Activated naive CD8-positive, alpha-beta T cell treated with anti-CD3 and anti-CD28 coated beads for 36 hours (primary cell): ENCODE measurements at places on chromosomes 7 and 10. TPM values are rescaled to one million over a fixed set of nuclear protein-coding genes. Genes with fewer than 3 reads are reported as not detected.

Gene SPAM1
- not detected for total RNA-seq

Gene LIPJ
- not detected for total RNA-seq

DNA sequence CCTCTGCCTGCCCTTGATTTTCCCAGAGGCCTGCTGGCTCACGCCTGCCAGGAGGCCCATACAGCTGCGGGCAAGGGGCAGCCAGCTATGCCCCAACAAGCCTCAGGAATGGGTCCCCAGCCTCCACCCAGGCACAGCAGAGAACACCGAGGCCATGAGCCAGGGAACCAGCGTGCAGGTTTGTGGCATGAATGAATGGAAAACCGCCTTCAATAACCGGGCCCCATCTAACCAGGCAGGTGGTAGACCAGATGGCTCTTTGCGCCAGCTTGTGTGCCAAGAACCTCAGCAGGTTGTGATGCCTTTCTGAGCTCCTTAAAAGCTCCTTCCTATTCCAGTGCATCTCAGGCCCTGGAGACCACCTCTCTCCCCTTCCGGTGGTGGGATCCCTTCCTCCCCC lies 50.2 kb downstream of the ELFN1 start:
- H3K4me3 ChIP-seq, result no peak overlapping the region
- no peak for DNase-seq
- no peaks in the 10 kb centered on the region for H3K36me3 ChIP-seq
- no peaks in the 10 kb centered on the region for H3K27me3 ChIP-seq
- H3K4me1 ChIP-seq, result no peaks in the 10 kb centered on the region

DNA sequence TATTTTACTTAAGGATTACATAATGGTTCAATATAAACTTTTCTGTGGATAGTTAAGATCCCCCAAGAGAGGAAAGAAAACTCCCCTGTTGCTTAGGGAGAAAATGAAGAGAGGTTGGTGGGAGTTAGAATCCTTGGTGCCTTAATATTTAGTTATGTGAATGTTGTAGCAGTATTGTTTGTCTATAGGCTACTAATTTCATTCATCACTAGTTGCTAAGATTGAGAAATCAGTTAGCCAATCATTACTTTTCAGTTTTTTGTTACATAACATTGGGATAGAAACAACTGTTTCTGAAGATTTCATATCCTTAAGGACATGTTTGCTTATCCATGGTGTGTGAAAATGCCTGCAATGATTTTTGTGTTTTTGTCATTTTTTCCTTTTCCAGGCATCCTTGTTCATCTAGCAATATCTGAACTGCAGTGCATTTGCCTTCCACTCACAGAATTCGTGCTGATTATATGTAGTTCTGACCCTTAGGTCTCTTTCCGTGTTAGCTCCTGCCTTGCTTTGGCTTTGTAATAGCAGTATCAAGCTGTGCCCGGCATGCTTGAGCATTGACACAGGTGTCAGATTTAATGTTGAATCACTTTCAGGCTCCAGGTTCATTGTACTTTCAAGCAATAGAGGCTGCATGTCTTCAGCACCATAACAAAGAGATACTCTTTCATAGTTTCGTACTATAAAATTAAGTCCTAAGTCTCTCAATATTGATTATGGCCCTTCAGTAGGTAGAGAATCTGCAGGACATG lies 85.0 kb downstream of the PODXL start:
- peaks cover 38% of the 10 kb centered on the region for H3K36me3 ChIP-seq
- no peak overlapping the region for H3K4me3 ChIP-seq
- H3K27me3 ChIP-seq, result no peaks in the 10 kb centered on the region
- DNase-seq, result no peak

GRCh38 chr10:129963641-129964501 lies at the start of gene EBF3:
Gene EBF3 (minus strand): TSS chr10:129964274. CDS start chr10:129963768, 506 bp downstream.
- peaks cover 3% of the 10 kb centered on the region for H3K36me3 ChIP-seq
- peaks cover 76% of the 10 kb centered on the region for H3K27me3 ChIP-seq
- H3K4me1 ChIP-seq, result peaks cover 27% of the 10 kb centered on the region
- DNase-seq, result peak; percentile 71

DNA sequence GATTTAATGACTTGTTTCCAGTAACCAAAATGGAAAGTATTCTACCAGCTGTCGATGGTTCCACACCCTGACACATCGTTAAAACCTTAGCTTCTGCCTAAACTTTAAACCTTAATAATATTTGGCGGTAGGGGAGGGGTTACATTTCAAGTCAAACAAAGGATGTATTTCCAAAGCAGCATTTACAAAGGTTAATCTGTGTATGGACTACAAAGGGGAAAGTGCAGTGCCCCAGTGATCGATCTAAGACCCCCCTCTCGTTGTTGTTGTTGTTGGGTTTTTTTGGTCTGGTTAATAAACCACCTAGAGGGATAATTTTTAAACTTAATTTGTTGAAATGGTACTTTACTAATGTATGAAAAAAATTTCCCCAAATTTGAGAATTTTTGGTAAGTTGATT lies 1.1 kb upstream of the STEAP2 start:
- no peak for DNase-seq
- H3K36me3 ChIP-seq, result no peaks in the 10 kb centered on the region
- no peak overlapping the region for H3K27ac ChIP-seq
- H3K4me3 ChIP-seq, result no peak overlapping the region

- H3K4me3 ChIP-seq, result no peak overlapping the region
- peaks cover 23% of the 10 kb centered on the region for H3K27me3 ChIP-seq
- H3K36me3 ChIP-seq, result no peaks in the 10 kb centered on the region
- H3K27ac ChIP-seq, result no peak overlapping the region
- no peaks in the 10 kb centered on the region for H3K4me1 ChIP-seq
These were observed 16.0 kb downstream of the FZD1 start for GRCh38 chr7:91280185-91280584.
